Naive thymus-derived CD4-positive, alpha-beta T cell (primary cell): ENCODE measurements at places on chromosomes 7 and 10. TPM values are rescaled to one million over a fixed set of nuclear protein-coding genes. Genes with fewer than 3 reads are reported as not detected.

The DNAJC1 gene
- polyA plus RNA-seq, result 13.1 TPM

GRCh38 chr10:11111490-11111889, 93.8 kb downstream of the CELF2 start:
- no peak for DNase-seq

- no peak for DNase-seq
Observed at GRCh38 chr10:14696821-14697220, 77.9 kb downstream of the FAM107B start.

The PLEKHS1 gene
- polyA plus RNA-seq, result not detected

DNA sequence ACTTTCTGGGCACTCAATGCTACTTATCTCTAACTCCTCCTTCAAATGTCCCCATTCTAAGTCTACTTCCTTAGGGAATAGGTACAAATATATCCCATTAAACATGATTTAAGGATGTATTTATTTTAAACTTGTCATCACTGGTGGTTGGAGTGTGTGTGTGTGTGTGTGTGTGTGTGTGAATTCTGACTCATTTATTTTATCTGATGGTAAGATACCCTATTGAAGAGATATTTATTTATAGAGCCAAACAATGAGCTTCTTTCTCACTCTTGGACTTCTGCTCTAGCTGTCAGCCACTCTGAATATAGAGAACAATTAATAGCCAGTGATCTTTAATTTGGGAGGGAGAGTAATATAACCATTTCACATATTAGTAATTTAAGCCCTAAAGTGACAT, 17.8 kb upstream of the MAGI2 start:
- DNase-seq, result no peak
